SJSA1 (cell line): ENCODE measurements at places on chromosomes 3 and 15. TPM values are rescaled to one million over a fixed set of nuclear protein-coding genes. Genes with fewer than 3 reads are reported as not detected.

- H3K4me1 ChIP-seq, result peaks cover 14% of the 10 kb centered on the region
- H3K27me3 ChIP-seq, result no peaks in the 10 kb centered on the region; the same call in 1 of the 2 replicates
- no peaks in the 10 kb centered on the region for H3K36me3 ChIP-seq
- DNase-seq, result peak; percentile 46
Measured at GRCh38 chr3:78986416-78987101, 781.2 kb downstream of the ROBO1 start.

DNA sequence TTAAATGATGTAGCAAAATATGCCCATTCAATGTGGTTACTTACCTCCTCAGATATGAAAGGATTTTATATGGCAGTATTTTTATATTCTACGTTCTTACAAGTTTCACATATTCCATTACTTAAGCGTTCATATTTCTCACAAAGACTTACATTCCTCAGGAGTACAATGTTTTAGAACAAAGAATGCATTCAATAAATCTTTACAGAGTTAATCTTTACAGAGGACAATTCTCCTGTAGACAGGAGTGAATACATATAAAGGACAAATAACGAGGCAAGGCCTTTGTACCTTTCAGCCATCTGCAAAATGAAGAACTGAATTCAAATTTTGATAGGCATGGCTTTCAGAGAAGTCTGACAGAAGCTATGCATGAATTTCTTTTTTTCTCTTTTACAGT lies 1.9 kb downstream of the ZNF80 start:
- no peak overlapping the region for H3K4me3 ChIP-seq
- no peak for DNase-seq
- no peaks in the 10 kb centered on the region for H3K27me3 ChIP-seq

DNA sequence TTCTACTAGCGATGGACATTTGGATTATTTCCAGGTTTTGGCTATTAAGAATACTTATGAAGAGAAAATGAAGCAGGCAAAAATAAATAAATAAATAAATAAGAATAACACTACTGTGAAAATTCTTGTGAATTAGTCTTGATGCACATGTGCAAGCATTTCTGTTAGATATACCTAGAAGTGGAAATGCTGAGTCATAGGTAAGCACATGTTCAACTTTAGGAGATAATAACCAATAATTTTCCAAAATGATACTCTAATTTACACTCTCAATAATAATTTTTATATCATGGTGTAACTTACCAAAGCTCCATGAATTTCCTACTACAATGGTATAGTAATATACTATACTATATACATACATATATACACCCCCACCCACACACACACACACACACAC lies 23.4 kb downstream of the EMC4 start:
- H3K27me3 ChIP-seq, result no peaks in the 10 kb centered on the region
- H3K4me3 ChIP-seq, result no peak overlapping the region
- no peaks in the 10 kb centered on the region for H3K4me1 ChIP-seq
- H3K27ac ChIP-seq, result no peak overlapping the region

LCTL gene
- total RNA-seq, result 0.25 and 1.3 TPM in 2 replicates

FETUB gene
- not detected in 2 replicates for total RNA-seq

GOLGA8O gene
- total RNA-seq, result not detected in 2 replicates

DNA sequence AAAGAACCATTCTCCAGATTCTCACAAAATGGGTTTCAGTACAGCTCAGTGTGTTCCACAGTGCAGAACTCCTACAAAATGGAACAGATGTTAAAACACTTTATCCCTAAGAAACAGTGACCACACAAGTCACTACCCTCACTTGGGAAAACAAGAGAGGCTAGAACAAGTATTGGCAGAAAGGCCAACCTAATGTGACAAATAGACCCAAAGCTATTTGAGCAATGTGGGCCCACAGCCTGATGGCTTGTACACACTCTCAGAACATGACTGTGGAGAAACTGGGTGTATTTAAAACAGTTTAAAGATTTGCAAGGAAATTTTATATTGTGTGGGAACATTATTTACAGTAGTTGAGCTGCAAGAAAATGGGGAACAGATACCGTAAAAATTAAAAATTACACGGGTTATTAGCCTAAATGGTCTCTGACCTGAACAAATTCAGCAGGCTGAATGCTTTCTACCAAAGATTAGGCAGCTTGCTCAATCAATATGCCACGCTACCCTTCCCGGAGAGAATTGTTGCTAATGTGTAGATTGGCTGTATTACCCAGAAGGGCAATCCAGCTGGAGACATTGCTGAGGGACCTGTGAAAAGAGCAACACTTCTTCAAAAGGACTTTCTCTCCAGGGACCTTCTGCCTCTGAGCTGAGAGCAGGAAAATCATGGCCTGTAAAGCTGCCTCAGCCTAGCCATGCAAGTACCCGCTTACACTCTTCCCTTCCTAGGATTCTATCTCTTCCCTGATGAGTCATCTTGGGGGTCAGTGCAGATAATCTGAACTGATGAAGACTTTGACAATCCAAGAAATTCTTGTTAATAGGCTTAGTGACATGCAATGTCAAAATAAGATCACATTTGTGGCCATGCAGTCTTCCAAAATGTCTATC lies 97.1 kb downstream of the STRIT1 start:
- H3K27me3 ChIP-seq, result no peaks in the 10 kb centered on the region; the same call in 1 of the 2 replicates
- no peaks in the 10 kb centered on the region for H3K4me1 ChIP-seq
- no peak for DNase-seq
- H3K36me3 ChIP-seq, result no peaks in the 10 kb centered on the region
- no peak overlapping the region for H3K4me3 ChIP-seq
- no peak overlapping the region for H3K27ac ChIP-seq

DNA sequence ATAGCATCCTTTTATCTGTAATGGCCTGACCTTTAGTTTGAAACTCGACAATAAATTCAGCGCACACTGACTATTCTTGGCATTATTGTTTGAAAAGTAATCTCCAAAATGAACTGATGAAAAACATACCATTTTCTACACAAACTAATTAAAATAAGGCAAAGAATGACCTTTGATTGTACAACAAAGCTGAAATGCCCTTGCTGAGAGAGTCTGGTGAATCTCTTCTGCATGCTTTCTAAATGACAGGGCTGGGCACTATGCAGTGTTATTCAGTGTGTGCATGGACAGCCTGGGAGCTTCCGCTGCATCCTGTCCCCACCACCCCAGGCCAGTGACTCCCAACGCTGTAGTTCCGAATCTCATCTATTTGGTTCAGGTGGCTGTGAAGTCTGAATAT lies 530.8 kb downstream of the FOXP1 start:
- DNase-seq, result no peak
- peaks cover 75% of the 10 kb centered on the region for H3K4me1 ChIP-seq
- H3K27me3 ChIP-seq, result no peaks in the 10 kb centered on the region
- no peak overlapping the region for H3K27ac ChIP-seq
- no peak overlapping the region for H3K4me3 ChIP-seq

TEX55 gene
- not detected in 2 replicates for total RNA-seq

GRCh38 chr3:126081618-126082361 lies 2.1 kb downstream of the SLC41A3 start:
- H3K4me3 ChIP-seq, result no peak overlapping the region
- H3K27ac ChIP-seq, result no peak overlapping the region
- peaks cover 4% of the 10 kb centered on the region for H3K36me3 ChIP-seq
- peaks cover 14% of the 10 kb centered on the region; the same call in 1 of the 2 replicates for H3K4me1 ChIP-seq
- H3K27me3 ChIP-seq, result no peaks in the 10 kb centered on the region

- peaks cover 5% of the 10 kb centered on the region; the same call in 1 of the 2 replicates for H3K4me1 ChIP-seq
- H3K36me3 ChIP-seq, result no peaks in the 10 kb centered on the region
- no peaks in the 10 kb centered on the region for H3K27me3 ChIP-seq
- no peak overlapping the region for H3K27ac ChIP-seq
- no peak for DNase-seq
Measured at GRCh38 chr3:143215059-143215458, 95.5 kb downstream of the CHST2 start.

SYNM gene
- 71.3 TPM in 2 replicates for total RNA-seq

DNA sequence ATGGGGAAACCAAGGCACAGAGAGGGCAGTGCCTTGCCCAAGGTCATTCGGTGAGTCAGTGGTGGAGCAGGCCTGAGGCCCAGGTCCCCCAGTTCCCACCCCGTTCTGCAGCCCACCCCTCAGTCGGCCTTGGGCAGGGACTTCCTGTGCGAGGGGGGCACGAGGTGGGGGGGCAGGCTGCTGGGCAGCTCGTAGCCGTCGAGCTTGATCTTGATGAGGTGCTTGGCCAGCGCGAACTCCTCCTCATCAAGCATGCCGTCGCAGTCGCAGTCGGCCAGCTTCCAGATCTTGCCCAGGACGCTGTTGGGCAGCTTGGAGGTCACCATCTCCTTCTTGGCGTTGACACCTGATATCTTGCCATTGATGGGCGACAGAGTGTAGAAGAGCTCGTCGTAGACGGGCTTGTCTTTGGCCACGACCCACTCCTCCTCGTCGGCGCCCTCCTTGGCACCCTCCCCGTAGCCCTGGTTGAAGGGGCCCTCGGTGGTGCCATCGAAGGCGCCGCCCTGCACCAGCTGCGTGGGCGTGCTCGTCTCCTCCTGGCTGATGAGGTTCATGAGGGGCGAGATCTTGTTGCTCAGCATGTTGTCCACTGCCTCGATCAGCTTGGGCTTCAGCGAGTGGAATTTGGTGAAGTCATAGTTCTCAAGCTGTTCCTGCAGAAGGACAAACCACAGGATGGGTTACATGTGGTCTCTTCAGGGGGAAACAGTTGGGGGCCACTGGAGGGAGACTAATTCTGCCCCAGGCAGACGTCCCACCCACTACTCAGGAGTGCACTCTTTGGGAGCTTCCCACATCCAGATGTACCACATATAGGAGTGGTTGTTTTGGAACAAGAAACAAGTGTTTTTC lies 6.9 kb upstream of the SPTBN5 start:
- peaks cover 40% of the 10 kb centered on the region for H3K36me3 ChIP-seq
- H3K27ac ChIP-seq, result no peak overlapping the region
- H3K4me1 ChIP-seq, result no peaks in the 10 kb centered on the region
- no peak overlapping the region for H3K4me3 ChIP-seq

COL6A5 gene
- not detected in 2 replicates for total RNA-seq

DNA sequence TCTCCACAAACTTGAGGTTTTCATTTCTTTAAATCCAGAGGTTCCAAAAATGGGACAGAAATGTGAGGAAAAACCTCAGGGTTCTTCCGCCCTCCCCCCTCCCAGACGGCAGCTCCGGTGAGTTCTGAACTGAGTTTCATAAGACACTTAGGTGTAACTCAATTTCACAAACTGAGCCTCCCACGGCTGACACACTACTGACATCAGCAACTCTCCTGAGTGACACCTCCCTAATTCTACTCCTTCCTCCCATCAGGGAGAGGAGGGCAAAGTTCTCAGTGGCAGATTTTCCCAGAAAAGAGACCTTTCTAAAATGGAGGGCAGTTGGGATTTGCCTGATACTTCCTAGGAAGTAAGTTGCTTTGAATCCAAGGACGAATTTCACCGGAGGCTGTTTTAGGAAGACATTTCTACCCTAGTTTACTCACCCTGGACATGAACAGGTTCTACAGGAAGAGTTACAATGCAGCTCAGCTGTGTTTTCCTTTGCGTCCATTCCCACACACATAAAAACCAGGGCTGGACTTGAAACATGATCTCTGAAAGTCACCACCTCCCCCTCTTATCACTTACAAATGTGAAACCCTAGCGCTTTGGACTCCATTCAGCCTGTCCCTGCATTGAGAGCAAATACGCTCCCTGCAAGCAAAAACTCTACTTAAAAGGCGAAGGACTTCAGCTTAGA lies 78.1 kb upstream of the LMOD3 start:
- H3K36me3 ChIP-seq, result no peaks in the 10 kb centered on the region
- no peak overlapping the region for H3K27ac ChIP-seq
- no peaks in the 10 kb centered on the region for H3K4me1 ChIP-seq
- H3K4me3 ChIP-seq, result peak overlapping the region; percentile 33; the same call in 1 of the 2 replicates
- DNase-seq, result no peak

GRCh38 chr15:91891788-91892345 lies 38.4 kb downstream of the SLCO3A1 start:
- no peak overlapping the region for H3K27ac ChIP-seq
- H3K36me3 ChIP-seq, result no peaks in the 10 kb centered on the region
- DNase-seq, result no peak
- no peaks in the 10 kb centered on the region for H3K4me1 ChIP-seq

PCNP gene
- total RNA-seq, result 65.0 and 87.8 TPM in 2 replicates

DNA sequence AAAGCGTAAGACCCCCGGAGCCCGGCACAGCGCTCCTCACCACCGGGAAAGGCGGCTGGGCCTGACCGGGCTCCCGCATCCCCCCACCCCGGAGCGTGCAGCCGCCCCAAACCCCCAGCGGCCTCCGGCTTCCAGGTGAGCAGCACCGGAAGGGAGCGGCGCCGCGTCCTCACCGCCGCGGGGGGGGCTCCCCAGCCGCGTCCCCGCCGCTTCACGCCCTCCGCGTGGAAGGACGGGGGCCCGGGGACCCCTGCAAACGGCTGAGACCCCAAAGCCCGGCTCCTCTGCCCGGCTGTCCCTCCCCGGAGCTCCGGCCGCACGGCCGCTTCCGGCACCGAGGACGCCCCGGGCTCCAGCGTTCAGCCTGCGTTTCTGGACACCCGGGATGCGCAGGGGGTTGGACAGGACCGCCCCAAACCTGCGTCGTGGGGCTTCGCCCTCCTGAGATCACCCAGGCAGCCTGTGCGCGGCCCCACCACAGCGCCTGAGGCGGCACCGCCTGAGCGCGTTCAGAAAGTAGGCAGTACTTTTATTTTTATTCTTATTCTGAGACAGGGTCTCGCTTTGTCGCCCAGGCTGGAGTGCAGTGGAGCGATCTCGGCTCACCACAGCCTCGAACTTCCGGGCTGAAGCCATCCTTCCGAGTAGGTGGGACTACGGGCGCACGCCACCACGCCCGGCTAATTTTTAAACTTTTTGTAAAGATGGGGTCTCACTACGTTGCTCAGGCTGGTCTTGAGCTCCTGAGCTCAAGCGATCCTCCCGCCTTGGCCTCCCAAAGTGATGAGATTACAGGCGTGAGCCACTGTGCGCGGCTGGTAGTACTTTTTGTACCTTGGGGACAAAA lies 51.6 kb upstream of the BLM start:
- peak overlapping the region; percentile 71 for H3K4me3 ChIP-seq
- H3K27ac ChIP-seq, result peak overlapping the region; percentile 95
- H3K4me1 ChIP-seq, result peaks cover 45% of the 10 kb centered on the region
- H3K27me3 ChIP-seq, result no peaks in the 10 kb centered on the region
- peak; percentile 86 for DNase-seq

ALDH1A2 gene
- not detected in 2 replicates for total RNA-seq

GRCh38 chr3:72246685-72247084 lies 461.7 kb upstream of the PROK2 start:
- H3K27ac ChIP-seq, result no peak overlapping the region
- no peaks in the 10 kb centered on the region for H3K4me1 ChIP-seq
- no peaks in the 10 kb centered on the region for H3K36me3 ChIP-seq
- no peak for DNase-seq
- no peaks in the 10 kb centered on the region for H3K27me3 ChIP-seq

GRCh38 chr15:43930079-43930478 lies 103.3 kb downstream of the WDR76 start:
- H3K4me3 ChIP-seq, result no peak overlapping the region
- no peak overlapping the region for H3K27ac ChIP-seq
- H3K27me3 ChIP-seq, result no peaks in the 10 kb centered on the region
- DNase-seq, result no peak
- 0 out of 2 replicates have a peak, but pooled peaks cover 3% of the 10 kb centered on the region for H3K4me1 ChIP-seq

DNA sequence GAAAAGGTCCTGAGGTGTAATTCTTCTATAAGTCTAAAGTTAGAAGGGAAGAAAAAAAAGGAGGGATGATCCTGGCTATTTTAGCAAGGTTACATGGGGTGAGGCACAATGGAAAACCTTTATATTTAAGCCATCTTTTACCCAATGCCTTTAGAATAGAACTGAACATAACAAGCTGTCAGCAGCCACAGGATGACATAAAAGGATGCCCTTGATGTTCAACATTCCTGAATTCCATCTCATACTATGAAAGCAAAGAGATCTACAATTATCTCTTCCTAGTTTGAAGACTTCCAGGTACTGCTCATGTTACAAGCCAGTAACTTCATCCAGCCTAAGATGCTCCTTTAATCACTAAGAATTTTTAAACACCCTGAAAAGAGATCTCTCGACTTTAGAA lies 26.9 kb downstream of the NEK10 start:
- H3K4me3 ChIP-seq, result no peak overlapping the region
- no peaks in the 10 kb centered on the region for H3K4me1 ChIP-seq
- H3K36me3 ChIP-seq, result no peaks in the 10 kb centered on the region
- H3K27me3 ChIP-seq, result no peaks in the 10 kb centered on the region
